Panc1 (cell line): ENCODE measurements at places on chromosomes 2 and 18. TPM values are rescaled to one million over a fixed set of nuclear protein-coding genes. Genes with fewer than 3 reads are reported as not detected.

Gene AQP4
- total RNA-seq: not detected

Gene METTL8
- total RNA-seq: 27.7 TPM

Gene HOXD10
- not detected for total RNA-seq

Gene SLC5A7
- total RNA-seq: not detected

Gene RBM44
- total RNA-seq: 0.90 TPM

Gene TEX44
- total RNA-seq: not detected

Gene SLC14A1
- 1.2 TPM for total RNA-seq

Gene ATP8B1
- total RNA-seq: 12.5 TPM

Gene TCF23
- total RNA-seq: 0.03 TPM

Gene USP14
- 75.0 TPM for total RNA-seq

GRCh38 chr2:240248721-240249422, 108.4 kb upstream of the OTOS start:
- no peaks in the 10 kb centered on the region for H3K36me3 ChIP-seq
- no peak for DNase-seq
- no peak overlapping the region for H3K27ac ChIP-seq
- peaks cover 13% of the 10 kb centered on the region for H3K4me1 ChIP-seq
- no peaks in the 10 kb centered on the region for H3K27me3 ChIP-seq

- no peak overlapping the region for H3K4me3 ChIP-seq
- no peak for DNase-seq
- H3K36me3 ChIP-seq: no peaks in the 10 kb centered on the region
- H3K4me1 ChIP-seq: no peaks in the 10 kb centered on the region
- H3K27ac ChIP-seq: no peak overlapping the region
- H3K27me3 ChIP-seq: no peaks in the 10 kb centered on the region
Observed at GRCh38 chr18:58005885-58006523, 38.0 kb upstream of the NEDD4L start.

- no peak for DNase-seq
- H3K4me1 ChIP-seq: peaks cover 38% of the 10 kb centered on the region
- H3K27ac ChIP-seq: peak overlapping the region; percentile 100
- no peaks in the 10 kb centered on the region for H3K36me3 ChIP-seq
- no peaks in the 10 kb centered on the region for H3K27me3 ChIP-seq
- H3K4me3 ChIP-seq: no peak overlapping the region
Observed at GRCh38 chr18:3660739-3661515, 211.0 kb downstream of the TGIF1 start.

DNA sequence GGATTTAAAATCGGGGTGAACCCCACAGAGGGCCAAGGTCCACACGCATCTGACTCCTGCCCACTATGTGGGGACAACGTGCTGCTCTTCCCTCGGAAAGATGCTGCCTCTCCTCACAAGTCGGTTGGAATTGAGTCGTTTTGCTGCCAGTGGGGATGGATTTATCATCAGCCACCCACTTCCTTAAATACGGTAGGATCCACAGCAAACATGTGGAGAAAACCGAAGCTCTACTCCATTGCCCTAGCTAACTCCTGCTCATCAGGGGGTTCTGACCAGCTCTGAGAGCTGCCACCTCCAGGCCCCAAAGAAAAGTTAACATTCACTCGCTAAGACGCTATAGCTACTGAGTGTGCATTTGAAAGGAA, 80.9 kb downstream of the CHRNA1 start:
- peaks cover 6% of the 10 kb centered on the region for H3K4me1 ChIP-seq
- no peak for DNase-seq
- no peak overlapping the region for H3K27ac ChIP-seq
- H3K4me3 ChIP-seq: peak overlapping the region; percentile 58

DNA sequence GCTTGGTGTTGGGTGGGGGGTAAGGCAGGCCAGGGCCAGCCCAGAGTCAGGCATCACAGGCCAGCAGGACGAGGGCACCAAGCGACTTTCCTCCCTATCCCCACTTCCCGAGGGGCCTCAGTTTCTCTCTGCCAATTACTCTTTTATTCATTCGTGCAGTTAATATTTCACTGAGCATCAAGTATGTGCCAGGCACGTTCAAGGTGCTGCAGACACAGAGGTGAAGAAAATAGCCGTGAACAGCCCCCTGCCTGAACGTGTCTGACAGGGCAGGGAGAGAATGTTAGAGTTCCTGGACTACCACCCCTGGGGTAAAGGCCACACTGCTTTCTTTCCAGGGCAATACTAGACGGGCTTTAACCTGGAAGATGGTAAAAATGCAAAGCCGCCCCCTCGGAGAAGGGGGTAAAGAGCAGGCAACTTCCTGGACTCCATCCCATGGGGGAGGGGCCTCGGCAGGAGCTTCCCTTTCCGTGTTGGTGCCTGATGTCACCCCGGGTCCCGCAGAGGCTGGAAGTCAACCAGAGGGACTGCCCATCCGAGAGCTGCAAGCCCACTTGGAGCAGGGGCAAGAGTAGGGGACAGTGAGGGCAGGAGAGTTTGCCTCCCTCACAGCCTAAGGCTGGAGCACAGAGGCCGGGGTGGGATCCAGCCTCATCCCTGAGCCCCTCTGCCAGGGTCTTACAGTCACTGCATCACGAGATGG, 47.1 kb downstream of the CENPO start:
- no peaks in the 10 kb centered on the region for H3K4me1 ChIP-seq
- no peak for DNase-seq
- no peak overlapping the region for H3K27ac ChIP-seq
- H3K27me3 ChIP-seq: no peaks in the 10 kb centered on the region
- no peak overlapping the region for H3K4me3 ChIP-seq
- no peaks in the 10 kb centered on the region for H3K36me3 ChIP-seq

GRCh38 chr18:70295192-70296188, 6.6 kb downstream of the SOCS6 start:
- DNase-seq: no peak
- H3K27ac ChIP-seq: peak overlapping the region; percentile 98
- H3K36me3 ChIP-seq: no peaks in the 10 kb centered on the region; the same call in 1 of the 2 replicates
- H3K27me3 ChIP-seq: no peaks in the 10 kb centered on the region
- peak overlapping the region; percentile 36 for H3K4me3 ChIP-seq

- no peaks in the 10 kb centered on the region for H3K4me1 ChIP-seq
- no peak overlapping the region for H3K4me3 ChIP-seq
- H3K36me3 ChIP-seq: no peaks in the 10 kb centered on the region
Observed at GRCh38 chr18:6482198-6482977, 67.7 kb upstream of the L3MBTL4 start.

GRCh38 chr2:109457366-109457765, 156.4 kb downstream of the SEPTIN10 start:
- H3K36me3 ChIP-seq: no peaks in the 10 kb centered on the region
- H3K27me3 ChIP-seq: no peaks in the 10 kb centered on the region
- DNase-seq: no peak
- H3K27ac ChIP-seq: no peak overlapping the region
- H3K4me1 ChIP-seq: no peaks in the 10 kb centered on the region
- no peak overlapping the region for H3K4me3 ChIP-seq

DNA sequence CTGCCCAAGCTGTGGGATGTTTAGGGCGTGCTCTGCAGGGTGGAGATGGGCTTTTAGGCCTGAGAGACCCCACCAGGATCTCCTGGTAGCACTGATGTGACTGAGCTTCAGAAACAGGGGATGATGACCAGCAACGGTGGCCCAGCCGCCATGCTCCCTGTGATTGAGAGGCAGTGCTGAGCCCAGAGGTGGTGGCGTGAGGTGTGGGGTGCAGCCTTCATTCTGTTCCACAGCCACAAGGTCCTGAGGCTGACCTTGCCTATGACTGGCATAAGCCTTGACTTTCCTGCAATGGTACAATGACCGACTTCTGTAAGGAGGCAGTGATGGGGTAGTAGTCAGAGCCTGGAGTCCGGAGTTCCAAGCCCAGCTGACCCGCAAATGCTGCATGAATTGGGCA, 263.3 kb downstream of the TSN start:
- no peaks in the 10 kb centered on the region for H3K36me3 ChIP-seq
- H3K4me3 ChIP-seq: no peak overlapping the region
- no peaks in the 10 kb centered on the region for H3K27me3 ChIP-seq

DNA sequence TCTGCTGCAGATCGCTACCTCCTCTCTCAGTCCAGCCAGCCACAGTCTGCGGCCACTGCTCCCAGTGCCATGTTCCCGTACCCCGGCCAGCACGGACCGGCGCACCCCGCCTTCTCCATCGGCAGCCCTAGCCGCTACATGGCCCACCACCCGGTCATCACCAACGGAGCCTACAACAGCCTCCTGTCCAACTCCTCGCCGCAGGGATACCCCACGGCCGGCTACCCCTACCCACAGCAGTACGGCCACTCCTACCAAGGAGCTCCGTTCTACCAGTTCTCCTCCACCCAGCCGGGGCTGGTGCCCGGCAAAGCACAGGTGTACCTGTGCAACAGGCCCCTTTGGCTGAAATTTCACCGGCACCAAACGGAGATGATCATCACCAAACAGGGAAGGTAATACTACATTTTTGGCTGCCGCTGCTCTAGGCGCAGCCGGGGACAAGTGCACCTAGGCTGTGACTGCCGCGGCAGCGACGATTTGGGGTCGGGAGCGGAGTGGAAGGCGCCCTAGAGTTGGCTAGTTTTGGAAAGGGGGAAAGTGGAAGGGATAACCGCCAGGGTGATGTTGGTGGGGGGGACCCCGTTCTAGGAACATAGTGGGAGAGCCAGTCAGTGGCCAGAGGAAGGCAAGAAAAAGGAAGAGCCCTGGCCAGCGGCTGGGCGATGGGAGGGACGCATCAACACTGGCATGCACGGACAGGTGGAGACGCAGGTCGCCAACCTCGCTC, 776 bp downstream of the TBR1 start:
- H3K36me3 ChIP-seq: peaks cover 2% of the 10 kb centered on the region; the same call in 1 of the 2 replicates
- no peak for DNase-seq
- H3K4me1 ChIP-seq: peaks cover 20% of the 10 kb centered on the region
- H3K27ac ChIP-seq: no peak overlapping the region

DNA sequence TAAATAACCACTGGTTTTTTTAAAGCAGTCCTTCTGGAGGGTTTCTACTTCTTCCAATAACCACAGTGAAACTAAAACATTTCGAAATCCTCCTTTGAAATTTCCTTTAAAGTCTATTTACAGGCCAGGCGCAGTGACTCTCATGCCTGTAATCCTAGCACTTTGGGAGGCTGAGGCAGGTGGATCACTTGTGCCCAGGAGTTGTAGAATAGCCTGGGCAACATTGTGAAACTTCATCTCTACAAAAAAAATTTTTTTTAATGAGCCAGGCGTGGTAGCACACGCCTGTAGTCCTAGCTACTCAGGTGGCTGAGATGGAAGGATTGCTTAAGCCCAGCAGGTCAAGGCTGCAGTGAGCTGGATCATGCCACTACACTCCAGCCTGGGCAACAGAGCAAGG, 15.2 kb downstream of the KIDINS220 start:
- no peaks in the 10 kb centered on the region; the same call in 1 of the 2 replicates for H3K36me3 ChIP-seq
- no peak overlapping the region for H3K27ac ChIP-seq
- H3K4me3 ChIP-seq: no peak overlapping the region
- no peaks in the 10 kb centered on the region for H3K4me1 ChIP-seq

DNA sequence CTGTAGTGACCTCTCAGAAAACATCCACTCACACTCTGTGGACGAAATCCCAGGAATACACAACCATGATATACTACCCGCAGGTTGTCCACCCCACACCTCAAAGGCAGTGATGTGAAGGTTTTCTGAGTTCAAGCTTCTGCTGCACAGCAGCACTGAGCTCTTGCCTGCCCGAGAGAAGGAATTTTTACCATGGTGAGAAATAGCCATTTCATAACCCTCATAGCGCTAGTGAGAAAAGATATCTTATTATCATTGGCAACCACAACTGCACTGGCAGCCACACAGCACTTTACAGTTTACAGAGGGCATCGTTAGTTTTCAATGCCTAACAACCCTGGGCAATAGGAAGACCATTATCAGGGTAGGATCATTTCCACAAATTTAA, 36.9 kb downstream of the NAPG start:
- H3K27me3 ChIP-seq: no peaks in the 10 kb centered on the region
- no peaks in the 10 kb centered on the region for H3K36me3 ChIP-seq

GRCh38 chr2:71223767-71224333, 3.1 kb downstream of the PAIP2B start:
- H3K36me3 ChIP-seq: no peaks in the 10 kb centered on the region
- DNase-seq: peak; percentile 24
- no peak overlapping the region for H3K27ac ChIP-seq
- H3K4me1 ChIP-seq: peaks cover 5% of the 10 kb centered on the region; the same call in 1 of the 2 replicates
- H3K4me3 ChIP-seq: no peak overlapping the region
